ENCODE measurements at places on chromosomes 12 and 14. TPM values are rescaled to one million over a fixed set of nuclear protein-coding genes. Genes with fewer than 3 reads are reported as not detected.

DDN gene
- 0.27 TPM for total RNA-seq

RFX4 gene
- total RNA-seq, result not detected

BCL2L14 gene
- not detected for total RNA-seq

GSG1 gene
- total RNA-seq, result 1.1 TPM

KRT6C gene
- total RNA-seq, result not detected

GCN1 gene
- 80.7 TPM for total RNA-seq

CMA1 gene
- total RNA-seq, result not detected

NUAK1 gene
- 31.7 TPM for total RNA-seq

GLS2 gene
- total RNA-seq, result not detected

ALDH6A1 gene
- 14.7 TPM for total RNA-seq

TMEM117 gene
- 8.0 TPM for total RNA-seq

PRB2 gene
- not detected for total RNA-seq

KRT73 gene
- not detected for total RNA-seq

SRRM4 gene
- total RNA-seq, result not detected

GRCh38 chr12:26855337-26855736, 22.3 kb upstream of the ITPR2 start:
- no peaks in the 10 kb centered on the region for H3K36me3 ChIP-seq
- no peak overlapping the region for H3K27ac ChIP-seq
- no peak for DNase-seq
- peaks cover 4% of the 10 kb centered on the region for H3K4me1 ChIP-seq

DNA sequence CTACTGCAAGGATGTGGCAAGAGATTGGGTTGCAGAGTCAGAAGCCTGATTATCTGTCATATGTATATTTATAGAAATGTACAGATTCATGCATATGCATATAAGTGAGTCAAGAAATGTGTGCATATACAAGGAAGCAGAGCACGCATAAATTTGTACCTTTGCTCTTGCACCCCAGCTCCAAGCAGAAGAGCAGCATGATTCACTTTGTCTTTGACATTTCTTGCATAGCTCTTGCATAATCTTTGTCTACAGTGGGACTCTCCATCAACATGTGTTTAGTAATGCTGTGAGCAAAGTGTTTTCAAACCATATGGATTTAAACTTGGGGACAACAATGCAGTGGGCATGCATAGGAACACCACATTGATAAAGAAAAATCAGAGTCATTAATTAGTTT, 330.7 kb upstream of the DCN start:
- no peak overlapping the region for H3K27ac ChIP-seq
- H3K4me3 ChIP-seq, result no peak overlapping the region

- H3K4me1 ChIP-seq, result peaks cover 6% of the 10 kb centered on the region
- no peak for DNase-seq
- H3K4me3 ChIP-seq, result no peak overlapping the region
- no peaks in the 10 kb centered on the region for H3K36me3 ChIP-seq
Measured at GRCh38 chr12:26346736-26347135, 151.4 kb downstream of the SSPN start.

GRCh38 chr12:6666211-6666610, 3.3 kb upstream of the ING4 start:
- peaks cover 1% of the 10 kb centered on the region for H3K27me3 ChIP-seq
- no peak overlapping the region for H3K4me3 ChIP-seq
- DNase-seq, result no peak

GRCh38 chr12:89992668-89993451, 284.2 kb upstream of the ATP2B1 start:
- peaks cover 46% of the 10 kb centered on the region for H3K4me1 ChIP-seq
- no peak overlapping the region for H3K27ac ChIP-seq
- no peaks in the 10 kb centered on the region for H3K27me3 ChIP-seq

- H3K4me1 ChIP-seq, result peaks cover 85% of the 10 kb centered on the region
- H3K27ac ChIP-seq, result peak overlapping the region; percentile 96
- peak; percentile 10 for DNase-seq
- no peaks in the 10 kb centered on the region for H3K27me3 ChIP-seq
- H3K36me3 ChIP-seq, result peaks cover 22% of the 10 kb centered on the region
- peak overlapping the region; percentile 73 for H3K4me3 ChIP-seq
Measured at GRCh38 chr14:71244341-71244740, 337.1 kb downstream of the PCNX1 start.

- peaks cover 42% of the 10 kb centered on the region for H3K36me3 ChIP-seq
- H3K4me1 ChIP-seq, result peaks cover 77% of the 10 kb centered on the region
- peak overlapping the region; percentile 97 for H3K27ac ChIP-seq
- DNase-seq, result peak; percentile 10
Measured at GRCh38 chr12:15627995-15628945, 160.9 kb downstream of the EPS8 start.

GRCh38 chr12:67852701-67853100, 136.5 kb upstream of the IFNG-AS1 start:
- no peaks in the 10 kb centered on the region for H3K27me3 ChIP-seq
- H3K4me1 ChIP-seq, result peaks cover 36% of the 10 kb centered on the region
- no peak for DNase-seq
- no peak overlapping the region for H3K27ac ChIP-seq

DNA sequence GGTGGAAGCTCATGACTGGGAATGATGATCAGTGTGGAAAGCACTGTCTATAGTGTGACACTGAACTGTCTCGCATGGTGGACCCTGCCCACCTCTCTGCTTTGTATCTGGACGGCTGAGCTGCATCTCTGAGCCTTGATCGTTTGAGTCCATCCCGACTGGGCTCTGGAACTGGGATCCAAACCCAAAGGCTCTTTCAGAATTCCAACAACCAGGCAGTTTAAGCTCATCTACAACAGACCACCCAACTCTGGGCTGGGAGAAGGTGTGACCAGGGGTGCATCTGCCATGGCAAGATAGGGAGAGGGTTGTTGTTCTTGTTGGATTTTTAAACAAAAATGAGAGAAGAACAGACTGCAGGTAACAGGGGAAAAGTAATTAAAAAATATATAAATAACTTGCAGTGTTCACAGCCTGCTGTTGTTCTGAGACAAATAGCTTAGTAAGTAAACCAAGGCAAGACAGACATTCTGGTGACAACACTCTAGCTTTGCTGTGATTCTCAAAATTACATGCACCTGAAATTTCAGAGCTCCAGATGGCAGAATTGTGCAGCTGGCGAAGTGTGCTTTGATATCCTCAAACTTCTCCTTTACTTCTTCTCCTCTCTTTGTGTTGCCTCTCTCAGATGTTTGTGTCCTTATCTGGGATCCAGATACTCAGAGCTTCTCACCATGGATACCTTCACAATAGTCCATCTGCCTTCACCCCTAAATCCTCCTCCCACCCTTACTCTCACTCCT, 209.6 kb downstream of the EMP1 start:
- DNase-seq, result no peak
- H3K4me1 ChIP-seq, result no peaks in the 10 kb centered on the region
- H3K27ac ChIP-seq, result no peak overlapping the region
- no peaks in the 10 kb centered on the region for H3K27me3 ChIP-seq
- no peaks in the 10 kb centered on the region for H3K36me3 ChIP-seq

GRCh38 chr12:46692606-46693005, 133.2 kb downstream of the SLC38A4 start:
- DNase-seq, result no peak
- H3K27me3 ChIP-seq, result no peaks in the 10 kb centered on the region
- no peak overlapping the region for H3K4me3 ChIP-seq
- peaks cover 14% of the 10 kb centered on the region for H3K4me1 ChIP-seq
- H3K36me3 ChIP-seq, result peaks cover 14% of the 10 kb centered on the region

GRCh38 chr12:130435331-130435730, 97.6 kb downstream of the PIWIL1 start:
- no peaks in the 10 kb centered on the region for H3K27me3 ChIP-seq
- no peak overlapping the region for H3K27ac ChIP-seq
- H3K4me1 ChIP-seq, result no peaks in the 10 kb centered on the region
- H3K36me3 ChIP-seq, result no peaks in the 10 kb centered on the region
- no peak overlapping the region for H3K4me3 ChIP-seq

- H3K27ac ChIP-seq, result peak overlapping the region; percentile 85
- H3K4me3 ChIP-seq, result peak overlapping the region; percentile 40
- H3K36me3 ChIP-seq, result peaks cover 22% of the 10 kb centered on the region
Measured at GRCh38 chr12:31492599-31493196, 98.2 kb downstream of the DENND5B start.

- H3K4me1 ChIP-seq, result no peaks in the 10 kb centered on the region
- H3K36me3 ChIP-seq, result no peaks in the 10 kb centered on the region
- DNase-seq, result no peak
- H3K4me3 ChIP-seq, result no peak overlapping the region
Measured at GRCh38 chr14:41062826-41063225, 543.9 kb upstream of the LRFN5 start.

GRCh38 chr12:51028813-51029150, 2.6 kb upstream of the SLC11A2 start:
- H3K27me3 ChIP-seq, result no peaks in the 10 kb centered on the region
- peaks cover 37% of the 10 kb centered on the region for H3K4me1 ChIP-seq
- DNase-seq, result peak; percentile 26
- H3K27ac ChIP-seq, result no peak overlapping the region
- H3K4me3 ChIP-seq, result peak overlapping the region; percentile 21

DNA sequence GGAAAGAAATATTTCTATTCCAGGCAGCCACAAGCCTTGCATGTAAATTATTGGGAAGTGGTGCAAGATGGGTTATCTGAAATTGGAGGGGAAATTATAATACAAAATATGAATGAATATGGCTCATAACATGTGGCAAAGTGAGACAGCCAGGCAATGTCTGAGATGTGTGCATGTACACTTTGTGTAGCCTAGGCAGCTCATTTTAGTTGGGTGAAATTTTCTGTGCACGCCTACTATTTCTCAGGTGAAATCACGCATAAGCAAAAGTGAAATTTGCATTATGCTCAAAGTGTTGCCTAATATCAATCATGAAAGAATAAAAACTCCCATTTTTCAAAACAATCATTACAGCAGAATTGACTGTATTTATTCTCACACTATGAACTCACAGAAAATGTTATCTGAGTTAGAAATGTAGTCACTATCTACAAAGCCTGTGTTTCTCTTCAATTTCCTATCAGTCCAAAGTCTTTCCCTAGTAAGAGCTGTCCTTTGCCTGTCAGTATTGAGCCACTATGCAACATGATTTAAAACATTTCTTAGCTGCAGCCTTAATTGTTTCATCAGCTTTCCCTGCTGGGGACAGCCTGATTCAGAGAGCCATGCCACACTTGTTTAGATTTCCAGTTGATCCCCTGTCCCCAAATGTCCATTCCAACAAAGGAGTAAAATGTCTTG, 80.7 kb downstream of the EPS8 start:
- no peak overlapping the region for H3K27ac ChIP-seq
- H3K4me3 ChIP-seq, result no peak overlapping the region
- no peak for DNase-seq
- peaks cover 29% of the 10 kb centered on the region for H3K36me3 ChIP-seq
- no peaks in the 10 kb centered on the region for H3K27me3 ChIP-seq
- peaks cover 36% of the 10 kb centered on the region for H3K4me1 ChIP-seq

- no peak for DNase-seq
- H3K27me3 ChIP-seq, result peaks cover 18% of the 10 kb centered on the region
- no peak overlapping the region for H3K4me3 ChIP-seq
- no peak overlapping the region for H3K27ac ChIP-seq
- no peaks in the 10 kb centered on the region for H3K4me1 ChIP-seq
Measured at GRCh38 chr14:103319422-103319821, 14.6 kb upstream of the EIF5 start.

DNA sequence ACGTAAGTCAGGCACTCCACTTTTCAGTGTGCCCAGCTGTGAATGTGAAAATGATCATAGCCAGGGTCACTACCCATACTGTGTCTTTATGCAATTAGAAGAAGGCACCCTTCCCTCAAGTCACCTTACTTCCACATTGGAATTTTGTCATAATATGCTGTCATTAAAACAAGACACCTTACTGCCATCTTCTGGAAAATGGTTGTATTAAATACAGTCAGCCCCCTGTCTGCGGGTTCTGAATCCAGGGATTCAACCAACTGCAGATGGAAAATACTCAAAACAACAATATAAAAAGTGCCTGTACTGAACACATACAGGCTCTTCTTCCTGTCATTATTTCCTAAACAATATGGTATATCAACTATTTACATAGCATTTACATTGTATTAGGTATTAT, 70.2 kb upstream of the TBX5 start:
- peaks cover 23% of the 10 kb centered on the region for H3K4me1 ChIP-seq
- no peaks in the 10 kb centered on the region for H3K36me3 ChIP-seq
- H3K27me3 ChIP-seq, result peaks cover 37% of the 10 kb centered on the region
- H3K4me3 ChIP-seq, result no peak overlapping the region

DNA sequence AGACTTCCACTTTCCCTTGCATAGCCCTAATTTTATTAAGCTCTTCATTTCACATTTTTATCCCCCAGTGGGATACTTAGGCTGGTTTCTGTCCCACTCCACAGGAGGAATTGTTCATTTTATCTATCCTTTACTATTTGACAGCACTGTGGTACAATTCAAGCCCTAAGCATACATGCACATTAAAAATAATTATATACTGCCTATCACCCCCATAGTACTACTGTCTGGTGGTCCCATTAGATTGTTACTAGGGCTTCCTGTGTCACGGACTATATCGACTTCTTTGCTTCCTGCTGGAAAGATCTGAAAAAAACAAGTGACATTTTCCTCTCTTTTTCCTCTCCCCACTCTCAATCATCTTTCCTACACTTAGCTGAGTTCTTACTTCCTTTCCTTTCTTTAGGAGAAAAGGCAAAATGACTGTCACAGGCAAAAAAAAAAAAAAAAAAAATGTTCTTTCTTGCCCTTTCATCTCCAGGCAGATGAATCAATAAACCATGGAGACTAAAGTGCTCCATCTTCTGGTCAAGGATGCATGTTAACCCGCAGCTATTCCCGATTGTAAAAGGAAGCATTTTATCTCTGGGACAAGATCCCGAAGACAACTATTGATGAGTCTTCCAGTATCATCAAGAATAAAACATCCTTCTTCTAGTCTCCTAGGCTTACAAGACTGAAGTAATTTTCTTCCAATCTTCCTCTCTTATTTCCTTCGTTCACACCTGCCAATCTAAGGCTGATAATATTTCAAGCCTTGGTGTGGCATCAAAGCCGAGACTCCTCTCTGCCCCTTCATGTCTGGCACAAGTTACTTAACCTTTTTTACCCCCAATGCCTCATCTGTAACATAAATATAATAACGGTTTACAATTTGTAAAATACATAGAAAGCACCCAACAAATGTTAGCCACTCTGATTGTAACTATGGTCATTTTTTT, 94.4 kb upstream of the PLEKHG7 start:
- H3K27me3 ChIP-seq, result peaks cover 2% of the 10 kb centered on the region
- peak overlapping the region; percentile 20 for H3K4me3 ChIP-seq
- peak; percentile 57 for DNase-seq
- H3K36me3 ChIP-seq, result no peaks in the 10 kb centered on the region

DNA sequence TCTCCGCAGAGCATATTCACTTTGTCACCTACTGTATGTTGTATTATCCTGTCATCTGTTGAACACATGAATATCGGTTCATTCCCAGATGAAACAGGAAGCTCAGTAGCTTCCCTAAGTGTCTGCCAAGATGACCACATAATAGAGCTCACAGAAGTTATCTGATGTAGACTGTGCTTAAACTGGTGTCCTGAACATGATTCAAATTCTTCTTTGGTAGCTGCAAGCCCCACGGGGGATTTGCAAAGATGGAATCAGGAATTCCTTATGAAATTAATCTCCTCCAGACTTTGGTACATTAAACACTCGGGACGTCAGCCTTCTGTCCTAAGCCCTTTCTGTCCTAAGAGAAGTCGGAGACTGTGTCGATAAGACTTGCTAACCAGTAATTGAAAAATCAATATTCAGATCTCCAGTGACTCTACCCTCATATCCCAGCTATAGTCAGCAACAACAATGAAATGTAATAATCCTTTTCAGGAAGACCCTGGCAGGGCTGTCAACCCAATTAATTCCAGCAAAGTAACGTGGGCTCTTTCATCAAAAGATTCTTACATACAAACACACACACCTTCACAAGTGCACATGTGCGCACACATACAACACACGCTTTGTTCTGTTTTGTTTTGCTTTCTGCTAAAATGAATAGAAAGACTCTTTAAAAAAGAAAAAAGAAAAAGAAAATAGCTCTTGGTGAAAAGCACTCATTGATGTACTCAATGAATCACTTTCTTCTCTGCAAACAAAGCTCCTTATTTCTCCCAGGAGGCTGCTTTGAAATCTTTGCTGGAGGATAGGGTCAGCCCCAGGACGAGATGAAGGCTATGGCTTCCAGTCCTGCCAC, 127.2 kb downstream of the RIMBP2 start:
- H3K27ac ChIP-seq, result no peak overlapping the region
- H3K4me1 ChIP-seq, result no peaks in the 10 kb centered on the region
- H3K36me3 ChIP-seq, result peaks cover 13% of the 10 kb centered on the region

Data from HFFc6 (cell line).